Metanephros (tissue), 2 donors: ENCODE measurements at places on chromosomes 2 and 18. TPM values are rescaled to one million over a fixed set of nuclear protein-coding genes. Genes with fewer than 3 reads are reported as not detected.

The GCG gene
- total RNA-seq, result not detected

The DPYSL5 gene
- total RNA-seq, result 2.1 TPM

The AMER3 gene
- total RNA-seq, result 0.23 TPM

The ASXL3 gene
- 13.4 TPM for total RNA-seq

The CDCA7 gene
- total RNA-seq, result 12.0 TPM

The SERPINB8 gene
- total RNA-seq, result 2.0 TPM

The GKN2 gene
- total RNA-seq, result 0.53 TPM

The SERPINB13 gene
- not detected for total RNA-seq

The MOB1A gene
- 99.8 TPM for total RNA-seq

The GCKR gene
- total RNA-seq, result 0.12 TPM

The THSD7B gene
- total RNA-seq, result 6.5 TPM

The RGPD3 gene
- 0.29 TPM for total RNA-seq

The ALKAL2 gene
- 2.7 TPM for total RNA-seq

The CYTIP gene
- 16.8 TPM for total RNA-seq

The CFC1 gene
- total RNA-seq, result not detected
